PC-3 (cell line): ENCODE measurements at places on chromosomes 16 and 17.

GRCh38 chr16:10521681-10522274, 58.6 kb downstream of the EMP2 start:
- DNase-seq, result peak; percentile 38

DNA sequence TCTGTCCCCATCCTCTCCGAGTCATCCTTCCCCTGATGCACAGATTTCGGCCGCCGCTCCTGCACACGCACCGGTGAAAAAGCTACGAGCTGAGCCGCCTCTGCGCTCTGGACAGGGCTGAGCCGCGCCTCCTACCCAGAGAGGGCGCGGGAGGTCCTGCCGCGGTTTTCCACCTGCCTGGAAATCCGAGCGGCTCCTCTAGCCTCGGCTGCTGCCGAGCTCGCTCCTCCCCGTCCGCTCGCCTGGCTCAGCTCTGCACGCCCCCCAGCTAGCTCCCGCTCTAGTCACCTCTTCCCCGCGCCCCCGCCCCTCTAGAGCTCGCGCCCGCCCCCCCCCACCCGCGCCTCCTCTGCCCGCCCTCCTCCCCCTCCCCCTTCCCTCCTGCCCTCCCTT, 198 bp upstream of the SHISA9 start:
- no peak for DNase-seq

- no peak for DNase-seq
Observed at GRCh38 chr17:2700491-2701141, 10.9 kb downstream of the CLUH start.

GRCh38 chr16:30724641-30725417, 23.4 kb upstream of the PHKG2 start:
- DNase-seq, result no peak

GRCh38 chr17:7204828-7205461, 14.7 kb downstream of the DLG4 start:
- no peak for DNase-seq

DNA sequence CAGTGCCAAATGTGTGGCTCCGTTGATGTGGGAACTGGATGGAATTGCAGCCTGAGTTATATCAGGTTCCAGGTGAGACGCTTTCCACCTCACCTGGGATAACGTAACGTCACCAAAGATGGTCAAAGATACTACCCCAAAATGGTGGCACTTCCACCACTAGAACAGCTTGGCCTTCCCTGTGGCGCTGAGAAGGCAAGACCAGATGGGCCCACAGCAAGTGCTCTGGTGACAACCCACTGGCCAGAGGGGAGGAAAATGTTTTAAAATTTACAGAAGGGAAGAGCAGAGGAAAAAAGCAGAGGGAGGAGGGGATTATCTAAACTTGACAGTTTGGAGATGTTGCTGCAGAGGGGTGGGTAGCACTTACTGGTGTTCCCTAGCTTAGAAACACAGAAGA, 7.5 kb upstream of the ITGA2B start:
- no peak for DNase-seq

GRCh38 chr16:11556945-11557720, 29.6 kb downstream of the LITAF start:
- DNase-seq, result no peak

GRCh38 chr16:11334831-11335404, 10.3 kb upstream of the RMI2 start:
- DNase-seq, result no peak

GRCh38 chr16:85314512-85314971, 202.3 kb upstream of the CIBAR2 start:
- DNase-seq, result no peak

DNA sequence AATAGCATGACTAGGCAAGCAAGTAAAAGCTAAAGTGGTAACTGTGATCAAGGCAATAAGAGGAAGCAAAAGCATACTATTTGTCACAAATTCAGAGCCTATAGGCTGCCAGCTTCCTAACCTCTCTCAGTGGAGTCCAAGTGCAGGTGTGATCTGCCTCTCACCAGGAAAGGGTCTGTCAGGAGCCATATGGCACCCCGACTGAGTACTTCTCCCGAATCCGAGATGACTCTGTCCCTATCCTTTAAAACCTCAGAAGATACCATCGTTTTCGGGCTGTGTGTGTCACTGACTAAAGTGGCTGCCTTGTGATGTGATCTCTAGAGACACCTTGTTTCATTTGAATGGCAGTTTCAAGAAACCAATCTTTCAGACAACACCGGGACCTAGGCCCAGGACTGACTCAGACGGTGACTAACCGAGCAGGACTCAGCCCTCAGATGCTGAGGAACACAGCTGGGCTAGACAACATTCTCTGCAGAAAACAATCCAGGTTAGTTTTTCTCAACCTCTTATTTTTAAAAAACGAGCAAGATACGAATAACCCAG, 63.6 kb downstream of the SMG6 start:
- DNase-seq, result peak; percentile 81

- DNase-seq, result no peak
Observed at GRCh38 chr17:58333736-58334207, 5.2 kb upstream of the TSPOAP1 start.

DNA sequence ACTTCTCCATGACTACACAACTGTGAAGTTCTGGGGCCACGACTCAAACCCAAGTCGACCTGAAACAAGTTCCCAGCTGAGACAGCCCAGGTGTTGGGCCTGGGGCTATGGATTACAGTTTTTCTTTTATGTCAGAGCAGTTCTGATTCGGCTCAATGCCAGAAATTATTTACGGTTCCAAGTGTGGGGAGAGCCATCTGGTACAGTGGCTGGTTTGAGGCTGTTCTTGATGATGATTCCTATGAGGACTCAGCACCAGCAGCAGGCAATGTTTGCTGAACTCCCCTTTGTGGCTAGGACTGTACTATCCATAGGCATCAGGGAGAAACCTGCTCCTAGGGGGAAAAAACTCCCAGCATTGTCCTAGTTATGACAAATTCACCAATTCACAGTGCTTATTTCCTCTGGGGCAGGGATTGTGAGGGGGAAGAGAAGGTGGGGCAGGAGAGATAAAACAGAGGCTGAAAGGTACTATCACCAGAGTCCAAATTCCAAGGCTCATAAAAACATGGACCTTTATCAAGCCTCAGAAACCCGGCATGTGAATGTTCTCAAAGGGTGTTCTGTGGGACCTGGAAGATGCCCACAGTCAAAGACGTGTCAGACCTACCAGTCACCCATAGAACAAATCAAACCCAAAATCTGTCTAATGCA, 18.2 kb upstream of the CMTM4 start:
- no peak for DNase-seq

- DNase-seq, result peak; percentile 99
Observed at GRCh38 chr17:78313735-78314648, 45.9 kb downstream of the SOCS3 start.
